ENCODE measurements at places on chromosomes 4 and X. TPM values are rescaled to one million over a fixed set of nuclear protein-coding genes. Genes with fewer than 3 reads are reported as not detected.

Gene CCDC110
- total RNA-seq, result 0.25 TPM

Gene AGTR2
- not detected for total RNA-seq

- no peak for DNase-seq
Observed at GRCh38 chr4:16532240-16532970, 306.1 kb upstream of the TAPT1 start.

Gene ASIC5
- total RNA-seq, result not detected

- no peak for DNase-seq
Observed at GRCh38 chrX:135497736-135498135, 22.7 kb upstream of the INTS6L start.

GRCh38 chrX:79161655-79162054, 17.2 kb downstream of the GPR174 start:
- DNase-seq, result no peak
